Stomach (tissue), 19 donors: ENCODE measurements at places on chromosomes 1 and 21. TPM values are rescaled to one million over a fixed set of nuclear protein-coding genes. Genes with fewer than 3 reads are reported as not detected.
A peak's percentile ranks its signal among the peaks of the same experiment; 100 is the strongest.

DNA sequence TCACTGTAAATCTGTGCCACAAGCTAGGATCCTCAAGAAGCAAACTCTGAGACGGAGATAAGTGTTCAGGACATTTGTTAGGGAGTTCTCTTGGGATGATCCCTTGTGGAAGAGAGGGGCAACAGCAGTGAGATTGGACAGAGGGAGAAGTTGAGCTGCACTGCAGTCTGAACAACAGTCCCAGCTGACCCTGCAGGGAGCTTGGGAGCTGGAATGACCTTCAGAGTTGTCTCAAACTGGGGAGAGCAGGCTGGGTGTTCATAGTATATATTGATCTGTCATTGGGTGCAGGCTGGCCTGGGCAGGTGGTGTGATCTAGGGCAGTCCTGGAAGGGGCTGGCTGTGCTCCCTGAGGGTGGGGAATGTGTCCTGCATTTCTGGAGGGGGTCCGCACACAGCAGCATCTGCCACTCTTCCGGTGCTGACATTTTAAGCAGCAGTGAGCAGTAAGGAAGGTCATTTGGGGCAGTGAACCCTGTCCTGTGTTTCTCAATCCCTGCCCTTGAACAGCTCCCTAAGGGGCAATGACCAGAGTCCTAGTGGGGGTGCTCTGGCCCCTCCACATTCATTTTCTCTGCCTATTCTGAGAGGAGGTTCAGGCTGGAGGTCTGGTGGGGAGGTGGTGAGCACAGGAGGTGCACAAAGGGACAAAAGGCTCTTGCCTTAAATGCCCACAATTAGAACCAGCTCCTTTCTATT lies 90.2 kb upstream of the PPM1J start:
- no peak for DNase-seq

UBL4B gene
- not detected for total RNA-seq

GRCh38 chr1:197181982-197182381 lies 35.5 kb upstream of the ASPM start:
- DNase-seq: no peak

TDRD10 gene
- total RNA-seq: 1.0 TPM

CRP gene
- total RNA-seq: not detected

GNAT2 gene
- not detected for total RNA-seq

GBP7 gene
- total RNA-seq: not detected

HJV gene
- total RNA-seq: not detected

DNA sequence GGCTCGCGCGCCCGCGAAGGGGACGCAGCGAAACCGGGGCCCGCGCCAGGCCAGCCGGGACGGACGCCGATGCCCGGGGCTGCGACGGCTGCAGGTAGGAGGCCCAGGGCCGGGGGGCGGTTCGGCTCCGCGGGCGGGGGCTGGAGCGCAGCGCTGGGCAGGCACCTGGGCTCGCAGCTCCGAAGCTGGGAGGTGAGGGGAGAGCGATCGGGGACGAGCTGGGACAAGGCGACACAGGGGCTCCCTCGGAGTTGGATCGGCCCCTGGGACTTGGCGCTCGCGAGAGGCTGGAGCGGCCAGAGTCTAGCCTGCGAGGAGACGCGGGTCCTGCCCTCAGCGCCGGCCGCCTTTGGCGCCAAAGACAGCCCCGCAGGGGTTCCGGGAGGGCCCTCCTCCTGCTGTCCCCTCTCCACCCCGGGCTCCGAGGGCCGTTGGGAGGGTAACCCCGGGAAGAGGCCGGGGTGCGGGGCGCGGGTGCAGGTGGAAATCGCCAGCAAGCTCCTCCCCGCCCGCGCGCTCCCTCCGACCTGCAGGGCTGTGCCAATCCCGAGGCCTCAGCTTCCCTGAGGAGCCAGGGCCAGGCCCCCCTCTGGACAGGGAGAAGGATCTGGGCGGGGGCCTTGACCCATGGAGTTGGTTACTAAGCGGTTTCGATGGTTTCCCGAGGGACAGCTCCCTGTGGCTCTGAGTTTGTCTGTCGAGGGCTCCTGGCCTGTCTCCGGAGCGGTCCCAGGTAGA lies 401 bp downstream of the TP73 start:
- peak; percentile 40 for DNase-seq

DNA sequence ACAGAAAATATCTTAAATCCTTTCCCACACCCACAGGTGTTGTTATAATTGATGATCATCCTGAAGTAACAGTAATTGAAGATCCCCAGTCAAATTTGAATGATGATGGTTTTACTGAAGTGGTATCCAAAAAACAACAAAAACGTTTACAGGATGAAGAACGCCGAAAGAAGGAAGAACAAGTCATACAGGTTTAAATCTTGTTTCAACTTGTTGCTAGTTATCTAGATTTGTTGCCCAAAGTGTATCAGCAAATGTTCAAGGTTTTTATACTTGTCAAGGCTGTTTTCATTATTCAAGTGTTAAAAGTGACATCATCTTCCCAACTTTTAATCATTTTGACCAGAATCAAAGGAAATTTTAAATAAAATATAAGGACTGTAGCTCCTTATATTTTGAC lies 64.7 kb downstream of the PRRC2C start:
- no peak for DNase-seq

- peak; percentile 21 for DNase-seq
These were observed 276.4 kb upstream of the B3GALT2 start for GRCh38 chr1:193462629-193463320.

FMOD gene
- total RNA-seq: 58.1 TPM

DNA sequence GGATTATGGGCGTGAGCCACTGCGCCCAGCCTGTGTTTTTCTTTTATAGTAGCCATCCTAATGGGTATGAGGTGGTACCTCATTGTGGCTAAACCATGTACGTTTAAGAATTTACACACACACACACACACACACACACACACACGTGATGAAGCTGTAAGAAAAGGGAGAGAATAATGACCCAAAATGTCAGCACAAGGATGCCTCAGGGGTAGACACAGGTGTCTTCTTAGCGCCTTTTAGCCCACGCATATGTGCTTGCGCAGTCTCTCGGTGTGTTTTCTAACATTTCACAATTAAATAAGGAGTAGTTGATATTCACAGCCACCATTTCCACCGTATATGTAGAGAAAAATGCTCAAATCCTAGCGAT lies 782 bp upstream of the PFKL start:
- no peak for DNase-seq

GRCh38 chr1:9442986-9443385 lies 96.3 kb upstream of the SLC25A33 start:
- no peak for DNase-seq

GRCh38 chr1:209411491-209411929 lies 172.0 kb upstream of the CAMK1G start:
- DNase-seq: peak; percentile 66

- DNase-seq: peak; percentile 94
These were observed at the start of gene RUSC1 for GRCh38 chr1:155320661-155321617. Gene RUSC1, plus strand, starts transcription at chr1:155320894. Its CDS starts 880 bp downstream, at chr1:155321774.

- no peak for DNase-seq
These were observed 224.4 kb upstream of the POU3F1 start for GRCh38 chr1:38270849-38271633.

FAM3B gene
- total RNA-seq: 95.3 TPM

GRCh38 chr1:20597650-20598049 lies 8.8 kb downstream of the CDA start:
- DNase-seq: no peak

- no peak for DNase-seq
These were observed 53.9 kb upstream of the LBR start for GRCh38 chr1:225481738-225482137.

FCGR2B gene
- total RNA-seq: 0.58 TPM

ELF3 gene
- total RNA-seq: 302 TPM

HTR6 gene
- not detected for total RNA-seq

PGLYRP3 gene
- not detected for total RNA-seq

DNA sequence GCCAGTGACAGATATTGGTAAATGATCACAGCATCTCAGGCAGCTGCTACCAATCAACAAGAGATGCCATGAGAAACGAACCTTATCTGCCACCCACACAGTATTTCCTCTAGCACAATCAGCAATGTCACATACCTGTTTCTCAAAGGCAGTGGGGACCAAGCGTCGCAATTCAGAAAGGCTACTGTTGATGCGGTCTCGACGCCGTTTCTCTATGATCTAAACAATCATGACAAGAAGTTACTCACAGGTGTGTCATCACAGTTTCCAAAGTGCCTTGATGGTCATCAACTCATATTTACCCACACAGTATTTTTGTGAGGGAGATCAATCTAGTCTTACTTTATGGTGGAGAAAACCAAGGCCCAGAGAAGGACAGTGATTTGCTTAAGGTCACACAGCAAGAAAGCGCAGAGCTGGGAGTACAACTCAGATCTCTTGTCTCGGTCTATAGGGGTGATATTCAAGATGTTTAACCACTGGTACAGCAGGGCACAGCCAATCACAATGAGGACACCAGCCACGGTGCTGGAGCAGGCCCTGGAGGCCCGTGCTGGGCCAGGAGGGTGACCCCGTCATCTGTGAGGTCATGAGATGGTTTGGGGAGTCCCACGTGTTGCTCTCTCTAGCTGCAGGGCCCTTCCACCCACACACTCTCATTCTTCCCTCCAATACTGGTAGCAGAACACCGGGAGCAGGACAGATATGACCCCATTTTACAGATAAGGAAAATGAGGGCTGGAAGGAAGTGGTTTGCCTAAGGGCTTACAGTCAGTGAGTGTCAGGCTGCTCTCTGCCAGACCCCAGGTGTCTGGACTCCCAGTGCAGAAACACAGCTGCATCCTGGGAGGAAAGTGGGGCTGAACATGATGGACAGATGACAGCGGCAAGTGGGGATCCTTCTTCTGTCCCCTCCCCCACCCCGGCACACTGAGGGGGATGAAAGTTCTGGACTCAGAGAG lies 7.8 kb downstream of the HEYL start:
- DNase-seq: no peak

DNA sequence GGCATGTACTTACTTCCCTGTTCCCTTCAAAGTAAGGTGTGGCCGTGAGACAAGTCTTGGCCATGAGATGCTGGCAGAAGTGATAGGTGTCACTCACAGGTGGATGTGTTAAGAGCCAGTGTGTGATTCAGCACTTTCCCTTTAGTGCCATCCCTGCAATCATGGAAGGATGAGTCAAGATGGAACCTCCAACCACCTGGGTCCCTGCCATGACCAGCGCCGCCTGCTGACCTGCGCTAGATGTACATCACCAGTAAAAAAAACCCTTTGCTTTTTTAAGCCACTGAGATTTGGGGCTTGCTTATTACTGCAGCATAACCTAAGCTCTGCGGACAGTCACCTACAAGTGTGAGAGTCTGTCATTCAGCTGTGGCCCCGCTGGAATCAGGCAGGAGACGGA lies 71.7 kb downstream of the TOMM20 start:
- no peak for DNase-seq

C8B gene
- total RNA-seq: not detected

- DNase-seq: no peak
These were observed 328.0 kb downstream of the TGFB2 start for GRCh38 chr1:218673170-218673569.

DNA sequence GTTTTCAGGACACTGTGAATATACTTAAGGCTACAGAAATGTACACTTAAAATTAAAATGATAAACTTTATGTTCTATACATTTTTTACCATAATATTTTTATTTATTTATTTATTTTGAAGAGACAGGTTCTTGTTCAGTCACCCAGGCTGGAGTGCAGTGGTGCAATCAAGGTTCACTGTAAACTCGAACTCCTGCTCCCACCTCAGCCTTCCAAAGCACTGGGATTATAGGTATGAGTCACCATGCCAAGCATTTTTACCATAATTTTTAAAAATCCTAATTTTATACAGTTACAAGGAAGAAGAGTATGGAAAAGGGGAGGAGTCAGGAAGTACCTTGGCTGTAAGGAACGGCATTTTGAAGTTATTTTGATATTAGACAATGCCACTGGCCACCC lies 23.6 kb upstream of the ANGPTL3 start:
- DNase-seq: no peak

- no peak for DNase-seq
These were observed 75.4 kb downstream of the CDC7 start for GRCh38 chr1:91575909-91576519.

CASP9 gene
- 23.9 TPM for total RNA-seq

TMEM82 gene
- not detected for total RNA-seq

DNA sequence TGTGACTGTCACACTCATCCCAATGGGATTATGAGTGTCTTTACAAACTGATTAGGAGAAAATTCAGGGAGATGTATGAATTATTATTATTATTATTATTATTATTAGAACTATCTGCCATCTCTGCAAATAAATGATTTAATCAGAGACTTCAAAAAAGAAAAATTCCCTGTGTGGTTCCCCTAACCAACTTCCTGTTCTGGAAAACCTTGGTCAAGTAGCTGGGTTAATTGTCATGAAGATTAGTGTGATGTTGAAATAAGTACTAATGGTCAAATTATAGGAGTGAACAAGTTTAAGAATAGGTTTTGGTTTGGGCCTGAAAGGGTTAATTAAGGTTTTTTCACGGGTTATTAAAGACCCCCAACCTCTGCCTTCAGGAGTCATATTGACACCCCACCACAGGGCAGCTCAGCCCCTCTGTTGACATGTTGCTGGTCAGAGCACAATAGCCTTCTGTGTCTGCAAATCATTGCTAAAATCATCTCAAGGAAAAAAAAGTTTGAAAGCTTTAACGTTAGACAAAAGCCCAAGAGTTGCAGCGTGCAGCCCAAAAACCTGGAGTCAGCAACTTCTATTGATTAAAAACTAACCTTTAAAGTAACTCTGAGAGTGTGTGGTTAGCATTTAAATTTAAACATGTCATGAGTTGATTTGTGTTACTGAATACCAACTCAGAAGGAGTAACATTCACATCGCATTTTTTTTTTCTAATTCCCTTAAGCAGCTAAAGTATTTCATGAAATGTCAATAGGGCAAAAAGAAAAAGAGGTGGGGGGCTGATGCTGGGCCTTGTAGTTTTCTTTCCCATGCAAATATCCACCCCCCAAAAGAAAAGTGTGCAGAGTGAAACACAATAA lies 272.5 kb downstream of the TM2D1 start:
- DNase-seq: peak; percentile 48

- no peak for DNase-seq
These were observed 177.2 kb downstream of the SMYD3 start for GRCh38 chr1:246329900-246330299.

GRCh38 chr1:2186901-2187300 lies 7.7 kb downstream of the FAAP20 start:
- DNase-seq: no peak

- DNase-seq: no peak
These were observed 70.4 kb downstream of the PLXNA2 start for GRCh38 chr1:208173749-208174148.

HSD11B1 gene
- 2.0 TPM for total RNA-seq

FCMR gene
- 5.2 TPM for total RNA-seq

GRCh38 chr1:36542962-36543515 lies 60.3 kb upstream of the CSF3R start:
- DNase-seq: no peak

- DNase-seq: no peak
These were observed 111.7 kb downstream of the RHOU start for GRCh38 chr1:228846952-228847351.

DNA sequence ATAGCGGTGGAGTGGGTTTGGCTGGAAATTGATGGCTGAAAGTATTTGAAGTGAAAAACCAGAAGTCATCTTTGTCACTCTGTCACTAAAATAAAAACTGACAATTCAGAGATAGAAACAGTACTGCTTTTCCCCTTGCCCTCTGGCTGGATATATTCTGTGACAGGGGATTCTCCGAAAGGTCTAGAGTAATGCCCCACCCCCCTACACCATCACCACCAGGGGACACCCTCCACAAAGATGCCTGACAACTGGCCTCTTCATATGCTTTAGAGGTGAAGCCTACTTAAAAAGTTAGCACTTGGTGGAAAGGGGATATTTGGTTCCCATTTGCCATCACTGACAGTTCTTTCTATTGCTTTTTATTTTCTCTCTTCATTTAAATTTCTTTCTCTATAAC lies 73.5 kb downstream of the SGIP1 start:
- DNase-seq: no peak
